Karpas-422 (cell line): ENCODE measurements at places on chromosomes 3 and 15.

- no peak for DNase-seq
These were observed 44.6 kb downstream of the RASGRP1 start for GRCh38 chr15:38520035-38520434.

GRCh38 chr15:58459560-58459959 lies 27.8 kb downstream of the LIPC start:
- DNase-seq = no peak

DNA sequence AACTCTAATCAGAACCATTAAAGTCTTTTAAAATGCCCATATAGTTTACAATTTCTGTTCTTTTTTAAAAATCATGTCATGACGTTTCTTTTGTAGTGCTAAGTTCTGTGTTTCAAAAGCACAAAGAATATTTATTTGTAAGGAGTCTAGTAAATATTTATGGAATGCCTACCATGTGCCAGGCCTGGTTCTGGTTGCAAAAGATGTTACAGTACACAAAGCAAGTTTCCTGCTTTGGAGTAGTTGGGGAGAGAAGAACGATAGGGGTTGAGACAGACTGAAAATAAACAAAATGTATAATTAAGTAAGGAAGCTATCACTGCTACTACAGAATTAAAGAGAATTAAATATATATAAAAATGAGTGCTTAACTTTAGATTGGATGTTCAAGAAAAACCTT lies 86.8 kb upstream of the CMSS1 start:
- DNase-seq = no peak

DNA sequence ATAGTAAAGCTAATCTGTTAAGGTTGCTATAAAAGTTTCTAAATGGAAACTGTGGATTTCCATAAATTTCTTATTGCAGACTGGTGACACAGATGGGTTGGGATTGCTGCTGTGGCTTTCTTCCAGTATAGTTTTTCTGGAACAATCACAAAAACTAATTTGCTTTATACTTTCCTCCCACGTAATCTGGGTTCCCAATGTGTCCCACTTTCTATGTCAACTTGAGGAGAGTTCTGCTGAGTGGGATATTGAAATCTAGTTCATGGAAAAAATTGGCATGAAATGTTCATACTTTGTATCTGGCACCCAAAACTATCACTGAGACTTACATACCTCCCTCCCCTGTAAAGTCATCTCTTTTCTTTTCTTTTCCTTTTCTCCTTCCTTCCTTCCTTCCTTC lies 126.8 kb downstream of the TGFBR2 start:
- DNase-seq = no peak

DNA sequence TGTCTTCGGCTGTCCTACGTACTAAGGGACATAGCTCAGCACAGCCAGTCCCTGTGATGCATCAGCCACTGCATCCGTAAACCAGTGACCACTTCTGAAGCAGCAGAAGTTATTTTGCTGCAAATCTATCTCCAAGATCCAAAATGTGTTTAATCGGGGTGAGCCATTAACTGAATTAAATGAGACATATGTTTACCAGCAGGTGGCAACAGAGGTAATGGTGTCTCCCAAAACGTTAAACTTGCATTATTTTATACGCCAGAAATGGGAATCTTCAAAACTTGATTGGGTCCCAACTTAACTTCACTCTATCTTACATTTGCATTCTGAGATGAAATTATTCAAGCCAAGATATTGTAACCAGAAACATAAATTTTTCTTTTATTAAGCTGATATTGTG lies 75.3 kb upstream of the BOC start:
- peak; percentile 62 for DNase-seq

DNA sequence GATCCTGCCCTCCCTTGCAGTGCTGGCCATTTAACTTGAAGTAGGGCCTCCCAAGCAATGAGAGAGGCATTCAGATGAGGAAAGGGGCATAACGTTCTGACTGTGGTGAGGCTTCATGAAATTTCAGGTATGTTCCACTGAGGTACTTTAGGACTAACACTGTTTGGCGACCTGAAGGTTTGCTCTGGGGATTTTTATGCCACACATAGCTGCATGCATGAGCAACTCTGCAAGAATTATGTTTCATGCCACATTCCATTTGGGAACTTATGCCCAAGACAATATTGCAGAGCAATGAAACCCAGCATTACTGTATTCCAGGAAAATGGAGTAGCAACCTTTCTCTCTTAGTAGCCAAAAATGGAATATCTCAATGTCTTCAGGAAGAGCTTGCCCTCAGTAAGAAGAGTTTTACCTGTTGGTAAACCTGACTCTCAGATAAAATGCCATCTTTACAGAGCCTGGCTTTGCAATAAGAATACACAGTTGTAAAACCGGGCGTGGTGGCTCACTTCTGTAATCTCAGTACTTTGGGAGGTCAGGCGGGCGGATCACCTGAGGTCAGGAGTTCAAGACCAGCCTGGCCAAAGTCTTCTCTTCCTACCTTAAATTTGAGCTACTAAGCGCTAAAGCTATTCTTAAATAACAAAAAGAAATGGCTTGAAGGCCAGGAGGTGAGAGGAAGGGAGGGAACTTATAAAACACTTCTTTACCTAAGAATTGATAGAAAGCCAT lies 16.7 kb upstream of the TBL1XR1 start:
- no peak for DNase-seq

GRCh38 chr3:138263104-138263503 lies 66.5 kb downstream of the NME9 start:
- no peak for DNase-seq

DNA sequence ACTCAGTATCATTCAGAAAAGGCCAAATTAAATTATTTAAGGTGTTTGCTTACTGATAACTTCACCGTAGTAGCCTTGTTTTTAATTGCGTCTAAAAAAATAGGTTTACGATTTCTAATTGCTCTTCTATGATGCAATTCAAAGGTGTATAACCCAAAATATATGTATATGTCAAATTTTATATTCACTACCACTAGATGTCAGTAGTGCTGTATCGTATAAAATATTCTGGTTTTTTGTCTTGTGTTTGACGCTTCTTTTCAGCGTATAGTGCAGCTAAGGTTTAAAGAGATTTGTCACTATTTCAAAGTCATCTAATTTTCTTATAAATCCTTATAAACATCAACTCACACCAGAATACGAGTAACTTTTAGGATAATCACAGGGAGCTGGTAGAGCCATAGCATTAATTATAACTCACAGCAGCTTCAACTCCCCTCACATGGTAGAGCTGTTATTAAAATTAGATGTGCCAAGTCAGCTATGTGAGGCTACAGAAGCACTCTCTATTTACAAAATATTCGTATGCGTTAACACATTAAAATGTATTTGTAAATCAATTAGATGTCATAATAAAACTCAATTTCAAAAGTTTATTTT lies 3.5 kb downstream of the PFN2 start:
- DNase-seq = peak; percentile 89

GRCh38 chr3:68878962-68879361 lies 53.4 kb downstream of the TAFA4 start:
- no peak for DNase-seq

GRCh38 chr3:2525968-2526367 lies 427.3 kb downstream of the CNTN4 start:
- no peak for DNase-seq

DNA sequence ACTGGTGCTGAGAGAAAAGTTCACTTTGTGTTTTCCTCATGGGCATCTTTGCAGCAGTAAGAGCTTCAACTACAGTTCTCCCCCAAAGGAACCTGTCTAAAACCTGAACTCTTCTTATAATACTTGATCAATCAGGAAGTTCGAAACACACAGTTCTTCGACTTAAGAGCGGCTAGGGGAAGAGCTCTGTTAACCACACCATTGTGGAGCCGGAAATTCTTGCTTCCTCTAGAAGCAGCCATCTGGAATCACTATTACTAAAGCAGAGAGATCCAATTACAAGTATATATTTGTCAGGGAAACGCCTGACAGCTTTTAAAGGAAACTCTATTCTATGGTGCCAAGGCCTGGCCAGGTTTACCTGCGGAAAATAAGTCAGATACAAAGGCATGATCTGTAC lies 337.3 kb upstream of the CBLB start:
- no peak for DNase-seq

- no peak for DNase-seq
These were observed 23.4 kb downstream of the AMOTL2 start for GRCh38 chr3:134350861-134351311.

DNA sequence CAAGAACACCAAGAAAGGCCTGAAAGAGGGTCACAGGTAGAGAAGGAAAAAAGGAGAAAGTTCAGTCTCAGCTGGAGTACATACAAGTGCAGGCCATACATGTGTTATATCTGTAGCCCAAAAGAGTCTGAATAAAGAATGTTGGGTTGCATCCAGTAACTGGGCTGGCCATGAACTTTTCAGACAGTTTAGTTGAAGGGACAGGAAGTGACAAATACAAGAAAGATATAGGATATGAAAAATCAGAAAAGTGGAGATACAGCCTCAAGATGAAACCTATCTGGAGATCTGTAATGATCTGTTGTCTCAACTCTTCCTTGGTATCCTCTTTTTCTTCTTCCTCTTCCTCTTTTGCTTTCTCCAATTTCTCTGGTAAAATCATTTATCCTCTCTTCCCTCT lies 671.7 kb downstream of the MECOM start:
- DNase-seq = no peak
